NCI-H526 treated with DMSO at 0.1 percent for 48 hours (cell line): ENCODE measurements at places on chromosomes 6 and 20.
A peak's percentile ranks its signal among the peaks of the same experiment; 100 is the strongest.

DNA sequence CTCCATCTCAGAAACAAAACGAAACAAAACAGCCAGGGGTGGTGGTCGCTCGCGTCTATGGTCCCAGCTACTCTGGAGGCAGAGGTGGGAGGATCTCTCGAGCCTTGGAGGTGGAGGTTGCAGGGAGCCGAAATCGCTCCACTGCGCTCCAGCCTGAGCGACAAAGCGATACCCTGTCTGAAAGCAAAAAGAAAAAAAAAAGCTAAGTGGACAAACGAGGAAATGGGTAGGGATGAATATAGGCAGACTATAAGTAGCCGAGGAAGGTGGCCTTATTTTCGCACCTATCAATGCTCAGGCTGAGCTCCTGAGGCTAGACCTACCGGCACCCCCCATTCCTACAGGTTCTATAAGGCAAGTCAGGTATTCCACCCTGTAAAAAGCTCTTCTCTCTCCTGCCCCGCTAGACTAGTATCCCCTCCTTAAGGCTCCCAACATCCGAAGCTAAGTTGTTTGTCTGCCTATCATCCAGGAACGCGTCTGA lies 650 bp upstream of the CASP8AP2 start:
- DNase-seq: peak; percentile 88

DNA sequence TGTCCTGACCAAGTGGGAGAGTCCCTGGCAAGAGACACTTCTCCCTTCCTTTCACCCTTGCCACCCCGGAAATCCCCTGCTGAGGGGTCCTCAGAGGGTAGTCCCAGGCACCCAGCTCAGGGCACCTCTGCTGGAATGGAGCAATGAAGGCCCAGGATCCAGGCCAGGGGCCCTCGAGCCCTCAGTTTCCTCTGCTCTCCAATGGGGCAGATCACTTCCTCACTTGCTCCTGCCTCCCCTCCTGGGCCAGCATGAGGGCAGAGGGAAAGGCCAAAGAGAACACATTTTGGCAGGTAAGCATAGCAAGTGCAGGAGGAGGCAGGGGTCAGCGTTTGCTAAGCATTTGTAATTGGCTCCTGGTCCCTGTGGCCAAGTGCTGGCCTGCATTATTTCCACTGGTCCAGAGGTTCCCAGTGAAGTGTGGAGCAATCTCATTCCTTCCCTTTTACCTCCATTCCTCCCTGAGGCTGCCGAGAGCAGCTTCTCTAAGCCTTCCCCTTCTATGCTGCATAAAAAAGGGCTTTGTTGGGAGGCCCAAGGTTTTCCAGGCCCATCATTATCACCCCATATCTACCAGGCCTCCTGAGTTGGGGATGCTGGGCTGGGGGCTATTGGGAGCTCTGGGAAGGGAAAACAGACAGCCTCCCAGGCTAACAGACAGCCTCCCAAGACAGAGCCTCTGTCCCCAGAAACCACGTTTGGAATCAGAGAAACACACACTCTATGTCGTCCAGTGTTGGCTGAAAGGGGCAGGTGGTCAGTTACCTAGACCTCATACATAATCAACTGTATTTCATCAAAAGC lies 28.8 kb upstream of the VEGFA start:
- no peak for DNase-seq

DNA sequence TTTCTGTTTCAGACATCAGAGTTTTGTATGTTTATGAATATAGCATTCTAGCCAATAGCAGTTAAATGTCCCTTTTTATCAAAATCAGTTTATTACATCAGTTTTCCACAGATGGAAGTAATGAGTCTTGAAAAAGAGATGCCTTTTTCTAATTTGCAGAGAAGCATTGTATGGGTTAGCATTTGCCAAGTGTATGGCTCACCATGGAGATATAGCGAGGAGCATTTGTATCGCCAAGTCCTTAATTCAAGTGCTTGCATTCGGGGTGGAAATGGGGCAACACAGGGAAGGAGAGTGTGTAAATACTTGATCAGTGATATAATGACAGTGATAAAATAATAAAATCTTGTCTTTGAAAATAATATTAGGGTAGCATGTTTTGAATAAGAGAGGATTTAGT lies 42.9 kb downstream of the TXLNB start:
- no peak for DNase-seq

GRCh38 chr6:57432919-57433684 lies 115.7 kb downstream of the PRIM2 start:
- DNase-seq: no peak

GRCh38 chr6:129637340-129638054 lies 72.5 kb downstream of the ARHGAP18 start:
- no peak for DNase-seq

DNA sequence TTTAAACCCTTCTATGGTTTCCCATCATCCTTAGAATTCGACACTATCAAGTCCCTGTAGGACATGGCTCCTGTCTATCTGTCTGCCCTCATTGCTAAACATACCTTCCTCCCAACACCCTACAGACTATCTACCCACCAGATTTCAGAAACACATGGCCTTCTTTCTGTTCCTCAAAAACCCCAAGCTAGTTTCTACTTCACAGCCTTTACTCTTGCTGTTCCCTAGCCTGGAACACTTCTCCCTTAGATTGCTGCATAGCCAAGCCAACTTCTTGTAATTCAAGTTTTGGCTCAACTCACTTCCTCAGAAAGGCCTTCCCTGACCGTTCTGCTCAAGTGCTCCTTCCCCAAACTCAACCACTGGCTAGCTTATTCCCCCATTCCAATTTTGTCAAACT lies 156.2 kb downstream of the BTBD9 start:
- no peak for DNase-seq

DNA sequence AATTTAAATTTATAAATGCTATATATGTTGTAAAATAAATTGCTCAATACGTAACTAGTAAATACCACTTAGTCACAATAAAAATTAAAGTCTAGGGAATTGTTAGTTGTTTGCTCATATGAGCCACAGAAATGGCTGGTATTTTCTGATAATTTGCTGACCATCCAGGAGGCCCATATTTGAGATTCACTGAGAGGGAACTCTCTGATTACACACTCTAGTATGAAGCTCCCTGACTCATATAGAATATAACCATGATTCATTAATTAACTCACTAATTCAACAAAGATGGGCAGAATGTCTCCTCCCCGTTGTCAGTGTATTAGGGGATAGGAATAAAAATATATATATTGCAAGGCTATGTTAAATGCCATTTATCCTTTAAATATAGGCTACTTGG lies 46.6 kb upstream of the TMEM30A start:
- no peak for DNase-seq

DNA sequence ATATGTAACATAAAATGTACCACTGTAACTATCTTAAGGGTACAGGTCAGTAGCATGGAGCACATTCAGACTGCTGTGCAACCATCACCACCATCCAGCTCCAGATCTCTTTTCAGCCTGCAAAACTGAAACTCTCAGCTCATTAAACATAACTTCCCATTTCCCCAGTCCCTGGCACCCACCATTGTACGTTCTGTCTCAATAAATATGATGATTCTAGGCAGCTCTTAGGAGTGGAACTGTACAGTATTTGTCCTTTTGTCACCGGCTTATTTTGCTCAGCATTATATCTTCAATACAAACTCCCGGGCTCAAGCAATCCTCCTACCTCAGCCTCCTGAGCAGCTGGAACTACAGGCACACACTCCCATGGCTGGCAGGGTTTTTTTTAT lies 1.5 kb downstream of the ZC3H12D start:
- no peak for DNase-seq

- DNase-seq: no peak
These were observed 46.0 kb downstream of the PHIP start for GRCh38 chr6:79031821-79032590.

GRCh38 chr6:37799263-37799644 lies 20.3 kb upstream of the ZFAND3 start:
- DNase-seq: no peak

DNA sequence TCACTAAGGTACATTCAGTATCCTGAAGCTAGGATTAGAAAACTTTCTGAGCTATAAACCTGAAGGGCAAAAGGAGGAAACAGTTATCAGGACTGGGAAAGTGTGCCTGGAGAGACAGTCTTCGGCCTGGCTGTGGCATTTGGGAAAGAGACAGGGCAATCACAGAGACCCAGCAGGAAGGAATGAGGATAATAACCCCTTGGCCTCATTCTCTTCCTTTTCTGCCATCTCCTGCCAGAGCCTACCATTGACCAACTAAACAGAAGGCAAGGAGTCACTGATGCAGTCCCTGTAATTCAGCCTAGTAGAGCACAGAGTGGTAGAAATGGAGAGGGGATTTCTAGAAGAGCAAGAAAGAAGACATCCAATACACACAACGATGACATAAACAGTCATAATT lies 359.4 kb downstream of the HDGFL1 start:
- DNase-seq: no peak

- no peak for DNase-seq
These were observed 30.0 kb downstream of the ALDH5A1 start for GRCh38 chr6:24524805-24525204.

- no peak for DNase-seq
These were observed 37.0 kb upstream of the HINT3 start for GRCh38 chr6:125919618-125920017.

- DNase-seq: no peak
These were observed 107.5 kb upstream of the PDE10A start for GRCh38 chr6:165770397-165771082.

- no peak for DNase-seq
These were observed 69.2 kb upstream of the SMIM29 start for GRCh38 chr6:34317882-34318498.

GRCh38 chr6:39998126-39998525 lies 63.9 kb upstream of the MOCS1 start:
- no peak for DNase-seq

- DNase-seq: no peak
These were observed 22.9 kb downstream of the ARHGAP18 start for GRCh38 chr6:129686941-129687627.

DNA sequence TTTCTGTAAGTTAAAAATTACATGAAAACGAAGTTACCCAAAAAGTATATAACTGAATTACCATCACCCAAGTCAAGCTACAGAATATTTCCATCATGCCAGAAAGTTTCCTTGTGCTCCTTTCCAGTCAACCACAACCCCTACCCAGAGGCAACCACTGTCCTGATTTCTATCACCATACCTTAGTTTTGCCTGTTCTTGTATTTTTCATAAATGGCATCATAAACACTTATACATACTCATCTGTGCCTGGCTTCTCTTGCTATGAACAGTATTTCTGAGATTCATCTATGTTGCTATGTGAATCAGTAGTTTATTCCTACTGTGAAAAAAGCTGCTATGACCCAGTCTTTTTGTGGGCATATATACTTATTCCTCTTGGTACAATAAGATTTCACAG lies 7.4 kb downstream of the FKBP5 start:
- DNase-seq: no peak

GRCh38 chr6:7684843-7685242 lies 41.1 kb upstream of the BMP6 start:
- DNase-seq: no peak

- DNase-seq: no peak
These were observed 24.5 kb downstream of the PYGB start for GRCh38 chr20:25272223-25273000.

- DNase-seq: no peak
These were observed 8.7 kb downstream of the UBR2 start for GRCh38 chr6:42572523-42572922.

GRCh38 chr20:10761232-10761631 lies 87.4 kb upstream of the JAG1 start:
- no peak for DNase-seq

DNA sequence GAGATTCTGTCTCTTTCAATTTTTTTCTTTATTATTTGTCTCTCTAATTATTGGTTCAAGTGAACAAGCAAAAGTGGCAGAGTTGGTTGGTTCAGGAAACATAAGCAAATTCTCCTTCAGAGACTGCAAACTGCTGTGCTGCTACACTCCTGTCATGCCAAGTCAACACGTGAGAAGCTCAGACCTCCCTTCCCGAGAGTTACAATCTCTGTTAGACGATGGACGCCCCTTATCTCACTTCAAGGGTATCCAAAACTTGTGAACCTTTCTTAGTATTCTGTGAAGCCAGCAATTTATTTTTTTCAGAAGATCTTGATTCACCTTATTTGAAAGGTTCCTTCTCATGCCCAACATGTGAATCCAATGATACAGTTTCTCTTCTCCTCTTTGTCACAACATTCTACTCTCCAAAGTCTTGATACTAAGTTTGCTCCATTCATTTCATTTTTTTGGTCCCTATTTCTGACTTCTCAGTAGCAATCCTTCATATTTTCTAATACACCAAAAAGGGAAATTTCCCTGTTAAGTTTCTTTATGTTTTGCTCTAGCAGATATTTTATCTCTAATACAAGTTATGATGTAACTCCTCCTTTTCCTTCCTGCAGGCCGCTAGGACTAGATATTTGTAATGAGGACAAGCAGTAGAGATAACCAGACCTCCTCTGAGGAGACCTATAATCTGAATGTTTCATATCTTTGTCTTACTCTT lies 448.8 kb upstream of the CITED2 start:
- no peak for DNase-seq

- DNase-seq: no peak
These were observed 55.4 kb upstream of the EPHA7 start for GRCh38 chr6:93474733-93475179.

GRCh38 chr6:140438346-140438735 lies 1063.9 kb upstream of the CITED2 start:
- no peak for DNase-seq

DNA sequence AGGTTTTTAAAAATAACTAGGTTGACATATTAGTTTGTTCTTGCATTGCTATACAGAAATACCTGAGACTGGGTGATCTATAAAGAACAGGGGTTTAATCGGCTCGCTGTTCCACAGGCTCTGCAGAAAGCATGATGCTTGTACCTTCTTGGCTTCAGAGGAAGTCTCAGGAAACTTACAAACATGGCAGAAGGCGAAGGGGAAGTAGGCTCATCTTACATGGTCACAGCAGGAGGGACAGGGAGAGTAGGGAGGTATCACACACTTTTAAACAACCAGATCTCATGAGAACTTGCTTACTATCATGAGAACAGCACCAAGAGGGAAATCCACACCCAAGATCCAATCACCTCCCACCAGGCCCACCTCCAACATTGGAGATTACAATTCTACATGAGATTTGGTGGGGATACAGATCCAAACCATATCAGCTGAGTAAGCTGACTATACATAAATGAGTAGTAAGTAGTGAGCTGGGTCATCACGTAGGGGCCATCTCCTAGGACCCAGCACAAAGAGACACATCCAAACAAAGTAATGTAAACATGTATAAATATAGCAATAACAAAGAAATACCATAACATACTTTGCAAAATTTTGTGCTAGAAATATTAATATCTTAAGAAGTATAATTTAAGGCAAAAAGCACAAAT lies 31.4 kb upstream of the SIRPG start:
- no peak for DNase-seq

DNA sequence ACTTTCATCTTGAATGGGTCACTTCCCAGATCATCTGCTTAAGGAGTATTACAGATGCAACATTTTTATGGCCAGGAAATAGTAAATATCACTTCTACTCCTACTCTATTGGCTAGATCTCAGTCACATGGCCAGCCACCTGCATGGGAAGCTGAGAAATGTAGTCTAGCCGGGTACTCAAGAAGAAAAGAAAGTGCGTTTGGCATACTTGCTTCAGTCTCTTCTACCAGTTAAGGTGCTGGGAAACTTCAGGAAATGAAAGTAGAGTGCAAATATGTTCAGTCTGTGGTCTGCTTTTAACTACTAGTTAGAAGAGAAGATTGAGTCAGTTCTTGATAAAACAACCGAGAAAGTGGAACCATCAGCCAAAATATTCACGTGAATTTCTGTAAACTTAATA lies 129.2 kb downstream of the PDSS2 start:
- no peak for DNase-seq

- no peak for DNase-seq
These were observed 382.5 kb downstream of the PRKN start for GRCh38 chr6:162345051-162345511.
